NCI-H1105 (cell line): ENCODE measurements at places on chromosomes 6 and 20.

DNA sequence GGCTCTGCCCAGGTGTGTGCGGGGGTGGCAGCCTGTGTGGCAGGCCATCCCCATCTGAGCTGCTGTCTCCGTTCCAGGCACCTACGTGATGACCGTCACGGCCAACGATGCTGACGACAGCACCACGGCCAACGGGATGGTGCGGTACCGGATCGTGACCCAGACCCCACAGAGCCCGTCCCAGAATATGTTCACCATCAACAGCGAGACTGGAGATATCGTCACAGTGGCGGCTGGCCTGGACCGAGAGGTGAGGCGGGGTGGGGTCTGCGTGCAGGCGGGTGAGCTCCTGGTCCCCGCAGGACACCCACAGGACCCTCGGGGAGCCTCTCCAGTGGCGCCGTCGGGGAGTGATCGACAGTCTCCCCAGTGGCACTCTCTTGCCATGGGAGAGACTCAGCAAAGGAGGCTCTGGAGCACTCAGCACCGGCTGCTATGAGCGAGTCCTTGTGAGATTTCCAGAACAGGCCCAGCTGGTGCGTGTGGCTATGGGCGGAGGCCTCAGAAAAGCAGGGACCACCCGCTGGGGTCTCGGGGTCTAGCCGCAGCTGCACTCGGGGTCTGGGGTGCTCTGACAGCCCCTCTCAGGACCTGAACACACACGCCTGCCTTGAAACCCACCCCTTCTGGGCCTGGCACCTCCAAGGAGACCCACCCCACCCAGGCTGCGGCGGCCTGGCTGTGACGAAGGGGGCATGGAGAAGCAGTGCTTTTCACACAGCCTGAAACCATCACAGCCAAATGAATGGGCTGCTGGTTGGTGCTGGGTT is 191.8 kb downstream of the TAF4 start:
- DNase-seq = no peak

GRCh38 chr6:135922746-135923145 is 71.2 kb downstream of the PDE7B start:
- DNase-seq = no peak

- DNase-seq = no peak
Measured at GRCh38 chr6:104789770-104790190, 69.9 kb downstream of the HACE1 start.

DNA sequence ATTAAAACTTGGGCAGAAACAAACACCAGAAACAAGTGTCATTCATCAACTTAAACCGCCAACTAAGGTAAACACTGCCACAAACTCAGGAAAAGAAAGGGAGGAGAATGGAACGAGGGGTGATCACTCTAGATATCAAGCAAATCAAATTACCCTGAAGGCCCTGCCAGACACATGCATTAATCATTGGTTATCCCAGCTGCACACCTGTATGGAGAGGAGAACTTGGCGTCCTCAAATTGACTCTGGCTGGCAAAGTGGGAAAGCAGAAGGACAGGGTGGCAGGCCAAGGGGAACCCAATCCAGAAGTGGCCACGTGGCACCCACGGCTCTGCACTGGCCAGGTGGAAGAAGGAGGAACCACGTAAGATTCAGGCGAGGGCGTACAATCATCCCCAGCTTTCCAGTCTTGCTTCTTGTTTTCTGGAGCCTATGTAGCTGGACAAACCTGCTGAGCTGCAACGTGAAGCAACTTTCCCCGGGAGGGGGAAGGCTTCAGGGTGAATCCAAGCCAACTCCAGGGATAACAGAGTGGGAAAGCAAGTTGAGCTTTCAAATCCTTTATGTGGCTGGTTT is 156.2 kb upstream of the JARID2 start:
- peak; percentile 33 for DNase-seq

GRCh38 chr6:106110164-106110826 is 24.2 kb downstream of the PRDM1 start:
- DNase-seq = no peak

- no peak for DNase-seq
Measured at GRCh38 chr20:12207875-12208274, 290.2 kb downstream of the BTBD3 start.

DNA sequence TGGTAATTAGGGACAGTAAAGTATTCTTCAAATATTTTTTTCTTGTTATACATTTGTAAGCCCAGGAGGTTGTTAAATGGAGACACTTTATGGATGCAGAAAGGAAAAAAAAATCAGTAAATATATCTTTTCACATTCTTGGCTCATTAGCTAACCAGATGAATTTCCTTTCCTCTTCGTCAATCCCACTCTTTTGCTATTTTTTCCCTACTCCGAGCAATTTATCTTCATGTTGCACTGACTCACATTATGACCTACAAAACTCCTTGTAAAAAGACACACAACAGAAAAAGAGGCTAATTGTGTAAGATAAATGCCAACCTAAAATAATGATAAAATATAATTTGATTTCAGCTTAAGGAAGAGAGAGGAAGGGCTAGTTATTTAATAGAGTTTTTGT is 472.9 kb upstream of the ZNF337 start:
- no peak for DNase-seq

GRCh38 chr6:14897831-14898230 is 348.0 kb upstream of the JARID2 start:
- DNase-seq = no peak

DNA sequence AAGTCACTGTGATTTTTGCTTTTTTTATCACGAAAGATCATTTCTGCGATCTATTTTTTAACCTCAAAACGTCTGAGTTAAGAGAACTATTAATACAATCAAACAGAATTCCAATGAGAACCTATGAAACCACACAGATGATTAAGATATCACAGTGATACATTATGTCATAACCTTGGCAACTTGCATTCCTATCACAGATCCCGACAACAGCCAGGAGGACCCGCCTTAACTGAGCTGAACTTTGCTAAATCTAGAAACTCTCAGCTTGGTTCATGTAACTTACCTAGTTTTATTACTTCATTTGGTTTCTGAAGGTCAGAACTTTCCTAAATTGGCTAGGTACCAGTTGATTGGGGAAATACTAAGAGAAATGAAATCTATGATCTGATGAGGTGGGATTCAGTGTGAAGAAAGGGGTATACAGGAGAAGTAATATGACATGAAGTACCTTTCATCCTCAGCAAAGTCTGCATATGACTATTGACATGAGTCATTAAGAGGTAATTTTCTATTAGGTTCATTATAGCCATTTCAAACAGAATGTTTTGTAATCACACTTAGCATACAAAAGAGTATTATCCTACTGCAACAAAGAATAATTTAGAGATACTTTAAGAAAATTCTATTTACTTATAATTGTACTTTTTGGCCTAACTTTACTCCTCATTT is 11.2 kb downstream of the LYRM4 start:
- DNase-seq = no peak

GRCh38 chr20:9388813-9389161 is 125.6 kb upstream of the LAMP5 start:
- DNase-seq = no peak

GRCh38 chr6:33683576-33684427 is 27.7 kb downstream of the UQCC2 start:
- DNase-seq = no peak

DNA sequence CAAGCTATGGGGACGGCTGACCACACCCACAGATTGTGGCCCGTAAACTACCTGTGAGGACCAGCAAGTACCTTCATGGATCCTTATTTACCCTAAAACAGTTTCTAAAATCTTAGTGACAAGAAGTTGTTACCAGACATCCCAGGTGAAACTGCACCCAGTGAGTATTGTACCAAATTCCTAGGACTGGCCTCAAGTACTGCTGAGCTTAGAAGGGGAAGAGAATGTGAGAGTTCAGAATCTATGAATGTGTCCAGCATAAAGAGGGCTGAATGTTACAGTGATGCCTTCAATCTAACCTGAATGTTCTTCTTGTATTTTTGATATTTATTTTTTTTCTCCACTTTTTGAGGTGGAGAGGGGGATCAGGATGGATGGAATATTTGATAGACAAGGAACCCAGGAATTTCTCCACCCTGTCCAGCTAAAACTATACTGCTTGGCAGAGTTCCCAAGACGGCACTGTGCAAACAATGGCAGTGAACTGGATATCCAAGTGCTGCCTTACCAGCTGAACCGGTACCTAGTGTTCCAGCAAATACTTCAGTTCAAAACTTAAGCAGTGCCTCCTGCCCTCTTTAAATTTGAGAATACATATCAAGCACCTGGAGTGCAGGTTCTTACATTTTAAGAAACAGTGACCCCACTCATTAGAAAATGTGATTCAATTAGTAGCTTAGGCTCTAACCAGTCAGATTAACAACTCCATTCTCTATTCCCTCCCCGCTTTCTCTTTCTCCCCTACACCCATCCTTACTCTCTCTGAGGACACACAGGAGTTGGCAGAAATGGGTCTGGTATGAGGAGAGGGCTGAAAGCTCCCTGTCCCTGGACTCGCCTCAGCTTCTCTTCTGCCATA is 427.3 kb upstream of the FLRT3 start:
- DNase-seq = no peak

DNA sequence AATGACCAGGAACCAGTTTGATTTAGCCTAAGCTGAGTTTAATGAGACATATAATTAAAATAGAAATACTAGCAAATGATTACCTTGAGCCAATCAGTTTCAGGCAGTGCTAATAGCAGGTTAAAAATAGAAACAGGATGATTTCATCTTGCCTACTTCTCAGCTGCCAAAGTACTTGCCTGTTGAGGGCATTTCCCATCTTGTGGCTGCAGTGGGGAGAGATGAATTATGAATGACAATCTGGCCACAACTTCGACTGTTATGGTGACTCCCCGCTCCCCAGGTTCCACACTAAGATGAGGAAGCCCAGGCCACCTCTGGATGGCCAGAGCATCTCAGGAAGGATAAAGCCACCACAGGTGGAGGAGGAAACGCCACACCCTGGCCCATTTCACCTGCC is 31.3 kb downstream of the MBOAT1 start:
- no peak for DNase-seq

DNA sequence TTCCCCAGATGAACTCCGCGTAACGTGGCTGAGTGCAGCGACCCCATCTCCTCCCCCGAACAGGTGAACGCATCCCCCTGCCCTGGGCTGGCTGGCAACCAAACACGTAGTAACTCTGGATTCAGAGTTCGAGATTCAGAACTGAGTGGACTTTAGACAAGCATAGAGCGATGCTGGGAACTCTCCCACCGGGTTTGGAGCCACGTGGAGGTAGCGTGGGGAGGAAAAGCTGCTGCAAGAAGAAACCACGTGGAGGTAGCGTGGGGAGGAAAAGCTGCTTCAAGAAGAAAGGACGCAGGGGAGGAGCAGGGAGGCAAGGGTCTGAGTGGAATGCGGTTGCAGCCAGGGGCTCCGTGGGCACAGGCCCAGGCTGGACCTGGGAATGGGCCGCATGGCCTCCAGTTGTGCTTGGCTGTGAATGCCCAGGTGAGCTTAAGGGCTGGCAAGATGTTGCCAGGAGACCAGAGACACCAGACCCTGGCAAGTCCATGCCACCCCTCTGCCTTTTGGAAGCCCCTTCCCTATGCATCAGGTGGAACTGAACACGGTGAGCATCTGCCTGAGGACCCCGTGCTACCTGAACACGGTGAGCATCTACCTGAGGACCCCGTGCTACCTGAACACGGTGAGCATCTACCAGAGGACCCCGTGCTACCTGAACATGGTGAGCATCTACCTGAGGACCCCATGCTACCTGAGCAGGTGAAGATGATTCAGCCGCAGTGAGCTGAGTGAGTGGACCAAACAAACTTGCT is 118.0 kb upstream of the FRMD1 start:
- DNase-seq = no peak

- no peak for DNase-seq
Measured at GRCh38 chr20:34637245-34638038, 39.5 kb downstream of the PIGU start.

- DNase-seq = no peak
Measured at GRCh38 chr6:130324657-130325056, 41.2 kb upstream of the TMEM200A start.

GRCh38 chr20:40875116-40876085 is 153.2 kb upstream of the TOP1 start:
- DNase-seq = no peak

DNA sequence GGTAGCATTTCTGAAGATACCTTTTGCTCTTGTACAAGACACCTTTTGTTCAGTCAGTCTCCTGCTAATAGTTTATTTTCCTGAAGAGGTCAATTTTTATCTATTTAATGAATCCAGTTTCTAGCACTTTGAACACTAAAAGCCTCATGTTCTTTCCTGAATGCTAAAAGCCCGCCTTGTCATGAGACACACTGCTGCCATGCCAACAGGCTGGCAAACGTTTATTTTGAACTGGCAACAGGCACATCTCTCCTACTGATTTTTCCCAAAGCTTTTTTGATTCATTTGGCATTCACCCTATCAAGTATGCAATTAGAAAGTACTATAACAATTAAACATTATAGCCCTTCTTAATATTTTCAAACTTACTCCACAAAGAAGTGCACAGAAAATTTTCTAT is 421.2 kb upstream of the EYS start:
- DNase-seq = peak; percentile 19

- DNase-seq = no peak
Measured at GRCh38 chr20:51062065-51062464, 39.2 kb upstream of the KCNG1 start.

GRCh38 chr6:15490242-15491100 is 172.4 kb downstream of the DTNBP1 start:
- no peak for DNase-seq

GRCh38 chr6:125918681-125919566 is 37.6 kb upstream of the HINT3 start:
- DNase-seq = no peak

- no peak for DNase-seq
Measured at GRCh38 chr6:124142852-124143251, 339.2 kb downstream of the NKAIN2 start.

- DNase-seq = no peak
Measured at GRCh38 chr6:15021074-15021473, 224.8 kb upstream of the JARID2 start.

GRCh38 chr20:39605908-39606307 is 643.8 kb downstream of the DHX35 start:
- DNase-seq = no peak
